ENCODE measurements at places on chromosomes 2 and 18.

DNA sequence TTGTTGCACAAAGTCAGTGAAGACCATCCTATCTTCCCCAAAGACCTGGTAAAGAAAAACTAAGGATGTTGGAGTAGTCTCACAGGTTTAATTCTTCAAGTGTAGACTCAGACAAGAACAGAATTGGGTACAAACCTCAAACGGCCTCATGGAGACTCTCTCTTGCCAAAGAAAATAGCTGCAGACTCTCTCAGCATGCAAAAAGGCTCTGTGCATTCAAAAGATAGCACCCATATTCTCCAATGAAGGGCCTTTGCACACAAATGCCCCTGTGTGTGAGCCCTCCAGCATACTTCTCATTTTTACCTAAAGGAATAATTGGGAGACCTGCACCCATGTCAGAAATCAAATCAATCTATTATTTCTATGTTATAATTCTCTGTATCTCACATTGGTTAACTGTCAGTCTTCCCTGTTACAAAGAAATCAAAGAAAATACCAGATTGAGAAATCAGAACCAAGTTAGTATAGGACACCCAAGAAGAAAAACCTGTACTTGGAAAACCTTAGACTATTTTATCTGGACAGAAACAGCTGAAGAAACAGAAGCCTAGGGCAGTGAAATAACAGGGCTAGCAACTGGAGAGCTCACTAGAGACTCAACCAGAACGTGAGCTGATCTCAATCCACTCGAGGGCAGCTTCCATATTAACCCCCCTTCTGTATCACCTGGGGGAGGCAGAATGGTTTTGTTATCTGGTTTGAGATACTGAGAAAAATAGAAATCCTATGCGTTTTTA, 134.7 kb upstream of the DNAJC10 start:
- no peak for ATAC-seq

DNA sequence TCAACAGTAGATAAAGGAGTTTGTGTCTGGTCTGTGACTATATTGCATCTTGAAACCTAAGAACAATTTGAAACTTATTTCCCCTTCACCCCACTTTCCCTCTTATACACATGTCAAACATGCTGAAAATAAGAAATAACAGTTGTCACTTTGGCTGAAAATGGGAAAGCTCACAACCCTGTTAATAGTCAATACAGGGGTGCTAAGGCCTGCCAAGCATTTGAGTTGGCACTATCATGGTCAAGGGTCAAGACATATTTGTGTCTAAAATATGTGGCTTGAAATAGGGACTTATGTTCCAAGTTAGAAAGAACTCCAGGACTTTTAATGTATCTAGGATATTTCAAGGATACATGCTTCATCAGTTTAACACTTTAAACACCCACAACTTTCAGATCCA, 20.6 kb downstream of the PAIP2B start:
- no peak for ATAC-seq

GRCh38 chr2:88628571-88628939, 1.3 kb upstream of the EIF2AK3 start:
- no peak for ATAC-seq

DNA sequence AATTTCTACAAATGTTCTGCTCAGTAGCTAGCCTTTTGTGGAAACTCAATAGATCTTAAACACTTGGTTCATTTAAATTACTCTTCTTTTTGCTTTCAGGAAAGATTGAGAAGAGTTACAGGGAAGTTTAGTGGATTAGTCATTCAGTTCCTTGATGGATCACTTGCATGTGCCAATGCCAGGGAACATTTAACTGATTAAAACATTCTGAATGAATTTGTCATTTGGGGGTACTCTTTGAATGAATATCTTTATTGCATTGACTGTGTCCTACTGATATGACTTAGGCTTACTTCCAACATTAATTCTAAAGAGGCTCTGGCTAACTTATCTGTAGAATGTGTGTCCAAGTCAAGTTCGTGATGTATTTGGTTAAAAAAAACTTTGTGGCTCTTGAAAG, 199.8 kb downstream of the PLCL1 start:
- peak; percentile 63 for ATAC-seq

GRCh38 chr2:237823544-237823943, 25.0 kb downstream of the RBM44 start:
- no peak for ATAC-seq

DNA sequence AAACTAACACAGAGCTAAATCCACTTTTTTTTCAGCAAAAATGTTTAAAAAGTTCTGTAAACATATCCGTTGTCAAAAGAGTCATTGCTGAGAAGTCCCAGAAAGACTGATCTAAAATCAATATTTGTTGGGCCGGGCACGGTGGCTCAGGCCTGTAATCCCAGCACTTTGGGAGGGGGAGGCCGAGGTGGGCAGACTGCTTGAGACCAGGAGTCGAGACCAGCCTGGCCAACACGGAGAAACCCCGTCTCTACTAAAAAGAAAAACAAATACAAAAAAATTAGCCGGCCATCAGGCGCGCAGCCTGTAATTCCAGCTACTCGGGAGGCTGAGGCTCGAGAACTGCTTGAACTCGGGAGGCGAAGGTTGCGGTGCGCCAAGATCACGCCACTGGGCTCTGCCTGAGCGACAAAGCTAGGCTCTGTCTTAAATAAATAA, 1.4 kb downstream of the OLA1 start:
- ATAC-seq: no peak
